Activated CD4-positive, alpha-beta memory T cell treated with anti-CD3 and anti-CD28 coated beads for 36 hours (primary cell): ENCODE measurements at places on chromosomes 6 and 20. TPM values are rescaled to one million over a fixed set of nuclear protein-coding genes. Genes with fewer than 3 reads are reported as not detected.

DNA sequence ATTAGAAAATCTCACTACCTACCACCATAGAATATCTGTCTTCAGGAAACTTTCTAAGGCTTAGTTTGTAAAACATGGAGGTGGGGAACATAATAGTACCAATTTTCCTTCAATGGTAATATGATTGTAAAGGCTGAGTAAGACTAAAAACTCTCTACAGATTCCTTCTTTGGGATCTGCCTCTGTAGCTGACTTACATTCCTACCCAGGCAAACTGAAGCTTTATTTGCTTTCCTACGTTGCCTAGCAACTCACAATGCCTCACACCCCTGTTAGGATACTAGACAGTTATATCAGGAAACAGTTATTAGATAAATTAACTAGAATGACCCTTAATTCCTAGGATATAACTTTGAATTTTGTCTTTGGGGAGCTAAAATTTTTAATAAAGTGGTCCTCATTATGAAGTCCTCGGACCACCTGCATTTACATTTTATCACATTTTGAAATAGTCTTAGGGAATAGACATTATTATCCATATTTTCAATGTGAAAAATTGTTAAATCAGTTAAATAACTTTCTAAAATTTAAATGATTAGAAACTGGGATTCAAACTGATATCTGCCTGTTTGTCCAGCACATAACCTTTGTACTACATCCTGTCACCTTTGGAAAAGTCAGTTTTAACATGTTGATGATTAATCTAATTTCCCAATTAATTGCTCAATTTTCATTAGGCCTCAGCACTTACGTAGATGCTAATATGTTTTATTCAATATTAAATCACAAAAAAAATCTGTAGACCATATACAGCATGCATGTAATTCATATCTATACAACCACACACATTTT, 591.4 kb downstream of the RNF144B start:
- H3K27me3 ChIP-seq, result no peaks in the 10 kb centered on the region
- no peaks in the 10 kb centered on the region for H3K36me3 ChIP-seq
- H3K27ac ChIP-seq, result no peak overlapping the region
- no peaks in the 10 kb centered on the region for H3K4me1 ChIP-seq
- no peak overlapping the region for H3K4me3 ChIP-seq

DNA sequence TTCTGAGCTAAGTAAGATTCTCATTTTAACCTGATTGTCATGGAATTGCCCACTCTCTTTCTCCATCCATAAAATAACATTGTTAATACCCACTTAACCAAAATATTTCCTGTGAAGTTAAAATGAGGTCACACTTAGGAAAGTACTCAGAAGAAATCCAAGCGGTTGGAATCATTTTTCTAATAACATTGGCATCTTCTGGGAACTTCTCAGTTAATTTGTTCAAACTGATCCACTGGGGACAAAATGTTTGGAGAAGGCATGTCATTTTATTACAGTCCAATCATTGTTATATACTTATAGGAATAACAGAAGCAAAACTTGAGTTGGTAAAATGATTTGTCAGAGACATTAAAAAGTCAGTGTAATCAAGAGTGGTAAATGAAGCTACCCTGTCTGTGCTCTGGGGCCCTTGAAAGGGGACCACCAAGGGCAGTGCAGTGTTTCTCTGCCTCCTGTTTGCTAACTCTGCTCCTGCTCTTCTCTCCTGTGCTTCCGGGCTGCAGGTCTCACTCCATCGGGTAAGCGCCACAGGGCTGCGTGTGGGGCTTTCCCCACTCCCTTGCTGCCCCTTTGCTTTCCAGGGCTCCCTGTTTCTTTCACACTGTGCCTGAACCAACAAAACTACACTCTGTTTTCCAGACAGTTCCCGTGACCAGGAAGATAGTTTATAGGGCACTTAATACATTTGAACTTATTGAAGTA, 50.1 kb downstream of the HDDC2 start:
- H3K4me3 ChIP-seq, result no peak overlapping the region
- H3K27ac ChIP-seq, result no peak overlapping the region
- peaks cover 4% of the 10 kb centered on the region for H3K27me3 ChIP-seq
- H3K36me3 ChIP-seq, result no peaks in the 10 kb centered on the region
- no peak for DNase-seq
- no peaks in the 10 kb centered on the region for H3K4me1 ChIP-seq

SEMG1 gene
- total RNA-seq, result not detected

DNA sequence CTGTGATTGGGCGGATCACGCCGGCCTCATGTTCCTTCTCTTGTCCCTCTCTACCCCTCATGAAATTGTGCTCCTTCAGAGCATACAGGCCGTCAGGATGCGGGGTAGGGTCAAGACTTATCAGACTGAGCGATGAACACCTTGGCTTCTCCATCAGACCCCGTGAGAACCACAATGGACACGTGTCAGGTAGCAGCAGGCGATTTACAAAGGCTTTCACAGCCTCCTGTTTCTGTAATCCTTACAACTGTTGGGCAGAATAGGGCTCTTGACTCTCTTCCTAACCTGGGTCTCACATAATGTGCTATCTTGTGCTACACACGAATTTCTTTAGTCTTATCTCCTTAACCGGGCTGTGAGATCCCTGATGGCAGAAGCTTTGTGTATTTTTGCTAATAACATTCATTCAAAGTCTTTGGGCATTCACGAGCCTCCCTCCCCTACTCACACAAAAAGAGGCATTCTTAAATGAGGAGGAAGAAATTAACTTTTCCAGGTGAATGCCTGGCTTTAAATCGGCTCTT, 122.9 kb upstream of the SLC22A23 start:
- H3K4me1 ChIP-seq, result no peaks in the 10 kb centered on the region
- H3K36me3 ChIP-seq, result no peaks in the 10 kb centered on the region
- peaks cover 18% of the 10 kb centered on the region for H3K27me3 ChIP-seq
- no peak for DNase-seq

- no peaks in the 10 kb centered on the region for H3K36me3 ChIP-seq
- no peak overlapping the region for H3K27ac ChIP-seq
- H3K4me3 ChIP-seq, result no peak overlapping the region
- DNase-seq, result no peak
These were observed 158.3 kb downstream of the SYCP2 start for GRCh38 chr20:59774921-59775686.

ZNF318 gene
- 12.7 TPM for total RNA-seq

GRCh38 chr6:20313960-20314530, 87.6 kb upstream of the E2F3 start:
- H3K36me3 ChIP-seq, result peaks cover 2% of the 10 kb centered on the region
- no peak overlapping the region for H3K4me3 ChIP-seq
- H3K4me1 ChIP-seq, result peaks cover 1% of the 10 kb centered on the region
- peaks cover 2% of the 10 kb centered on the region for H3K27me3 ChIP-seq
- no peak overlapping the region for H3K27ac ChIP-seq
- DNase-seq, result no peak

DNA sequence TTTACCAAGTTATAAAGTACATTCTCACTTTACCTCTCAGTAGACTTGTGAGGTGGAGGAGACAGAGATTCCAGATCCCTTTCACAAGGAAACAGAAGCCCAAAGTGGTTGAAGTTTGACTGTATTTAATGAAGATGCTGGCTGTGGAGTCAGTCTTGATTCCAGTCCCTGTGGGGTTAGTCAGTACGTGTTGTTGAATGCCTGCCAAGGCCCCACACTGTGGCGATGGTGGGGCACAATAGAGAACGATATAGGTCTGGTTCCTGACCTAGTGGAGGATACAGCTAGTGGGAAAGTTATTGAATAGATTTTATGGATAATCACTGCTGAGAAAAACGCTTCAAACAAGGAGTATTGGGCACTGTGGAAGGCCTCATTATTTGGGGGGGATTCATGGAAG, 71.4 kb downstream of the LRRC1 start:
- H3K4me1 ChIP-seq, result peaks cover 2% of the 10 kb centered on the region
- no peak overlapping the region for H3K27ac ChIP-seq
- H3K4me3 ChIP-seq, result no peak overlapping the region
- no peaks in the 10 kb centered on the region for H3K36me3 ChIP-seq
- no peak for DNase-seq
- H3K27me3 ChIP-seq, result no peaks in the 10 kb centered on the region

DNA sequence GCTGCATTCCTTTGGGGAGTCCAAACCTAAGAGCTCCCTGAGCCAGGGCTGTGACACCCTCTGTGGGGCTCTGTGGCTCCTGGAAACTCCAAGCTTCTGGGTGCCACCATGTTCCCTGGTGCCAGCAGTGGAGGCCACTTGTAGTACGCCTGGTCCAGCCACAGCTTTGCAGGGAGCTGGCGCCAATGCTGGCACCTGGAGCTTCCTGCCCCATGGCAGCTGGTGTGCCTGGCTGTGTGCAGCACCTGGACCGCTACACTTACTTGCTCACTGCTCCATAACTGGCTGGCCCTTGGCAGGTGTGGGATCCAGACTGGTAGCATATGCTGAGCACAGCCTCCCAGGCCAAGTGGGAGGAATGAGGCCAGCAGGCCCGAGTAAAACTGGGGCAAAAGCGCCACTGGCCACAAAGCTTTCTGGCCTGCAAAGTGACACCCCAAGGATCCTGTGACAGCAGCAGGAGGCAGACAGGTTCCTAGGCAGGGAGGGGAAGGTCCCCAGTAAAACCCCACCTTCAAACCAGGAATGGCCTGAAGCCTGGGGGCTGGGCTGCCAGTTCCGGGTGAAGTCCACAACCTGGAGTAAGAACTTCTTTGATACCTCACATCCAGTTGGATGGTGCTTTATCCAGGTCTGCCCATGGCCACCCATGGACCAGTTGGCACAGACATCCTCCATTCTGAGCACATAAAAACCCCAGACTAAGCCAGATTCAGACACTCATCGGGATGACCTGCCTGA, 461.0 kb downstream of the TBC1D32 start:
- DNase-seq, result no peak
- no peak overlapping the region for H3K4me3 ChIP-seq
- no peaks in the 10 kb centered on the region for H3K27me3 ChIP-seq
- no peaks in the 10 kb centered on the region for H3K4me1 ChIP-seq
- no peak overlapping the region for H3K27ac ChIP-seq

- H3K36me3 ChIP-seq, result no peaks in the 10 kb centered on the region
- no peak overlapping the region for H3K27ac ChIP-seq
These were observed 248.7 kb upstream of the RREB1 start for GRCh38 chr6:6859105-6859504.

DNA sequence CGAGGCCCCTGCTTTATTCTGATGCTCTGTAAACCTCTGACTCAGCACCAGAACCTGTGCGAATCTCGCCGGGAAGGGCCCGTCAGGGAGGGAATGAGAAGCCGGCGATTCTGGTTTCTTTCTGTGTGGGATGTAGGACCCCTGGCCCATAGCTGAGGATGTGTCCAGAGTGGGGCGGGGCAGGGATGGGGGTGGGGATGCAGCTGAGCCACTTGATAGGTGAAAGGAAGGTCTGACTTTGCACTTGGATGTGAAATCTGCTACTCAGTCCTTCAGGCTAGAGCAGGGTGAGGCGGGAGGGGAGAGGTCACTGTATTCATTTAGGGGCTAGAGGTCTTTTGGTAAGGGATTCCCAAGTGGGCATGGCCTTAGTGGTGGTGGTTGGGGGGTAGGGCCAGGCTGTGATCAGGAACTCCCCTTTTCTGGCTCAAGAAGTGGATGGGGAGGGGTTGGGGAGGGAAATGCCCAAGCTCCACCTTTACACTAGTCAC, 2.3 kb downstream of the TOX2 start:
- no peak overlapping the region for H3K27ac ChIP-seq
- DNase-seq, result no peak
- peaks cover 13% of the 10 kb centered on the region for H3K36me3 ChIP-seq
- H3K27me3 ChIP-seq, result peaks cover 52% of the 10 kb centered on the region
- peaks cover 36% of the 10 kb centered on the region for H3K4me1 ChIP-seq

GRCh38 chr6:124443541-124443940, 518.7 kb upstream of the RNF217 start:
- DNase-seq, result no peak
- no peaks in the 10 kb centered on the region for H3K4me1 ChIP-seq
- no peaks in the 10 kb centered on the region for H3K27me3 ChIP-seq
- no peak overlapping the region for H3K4me3 ChIP-seq
- no peak overlapping the region for H3K27ac ChIP-seq

ZC2HC1B gene
- total RNA-seq, result 0.24 TPM

DNA sequence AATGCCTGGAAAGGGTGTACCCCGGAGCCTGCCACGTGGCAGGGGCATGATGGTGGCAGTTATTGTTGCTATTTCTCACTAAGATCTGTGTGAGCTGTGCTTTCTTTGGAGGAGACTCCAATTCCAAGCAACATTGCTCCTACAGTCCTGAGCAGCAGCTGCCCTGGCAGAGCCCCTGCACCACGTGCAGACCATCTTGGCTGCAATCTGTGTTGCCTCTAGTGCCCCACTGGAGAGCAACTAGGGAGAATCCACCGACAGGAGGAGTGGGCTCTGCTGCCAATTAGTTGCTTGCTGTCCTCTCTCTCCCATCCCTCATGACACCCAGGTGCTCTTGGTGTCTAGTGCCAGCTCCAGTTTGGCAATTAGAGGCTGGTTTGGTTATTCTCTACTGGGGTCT, 116.0 kb downstream of the PXDC1 start:
- peaks cover 16% of the 10 kb centered on the region for H3K27me3 ChIP-seq
- H3K27ac ChIP-seq, result no peak overlapping the region
- DNase-seq, result no peak
